ENCODE measurements at places on chromosomes 16 and 17. TPM values are rescaled to one million over a fixed set of nuclear protein-coding genes. Genes with fewer than 3 reads are reported as not detected.

Gene CTRB1
- total RNA-seq, result not detected

Gene KREMEN2
- total RNA-seq, result not detected

Gene MLST8
- 26.4 TPM for total RNA-seq

Gene HEATR9
- total RNA-seq, result not detected

- no peak for DNase-seq
These were observed 7.0 kb downstream of the TMIGD1 start for GRCh38 chr17:30326809-30327208.

- no peak for DNase-seq
These were observed 16.6 kb downstream of the TUBD1 start for GRCh38 chr17:59876107-59876506.

DNA sequence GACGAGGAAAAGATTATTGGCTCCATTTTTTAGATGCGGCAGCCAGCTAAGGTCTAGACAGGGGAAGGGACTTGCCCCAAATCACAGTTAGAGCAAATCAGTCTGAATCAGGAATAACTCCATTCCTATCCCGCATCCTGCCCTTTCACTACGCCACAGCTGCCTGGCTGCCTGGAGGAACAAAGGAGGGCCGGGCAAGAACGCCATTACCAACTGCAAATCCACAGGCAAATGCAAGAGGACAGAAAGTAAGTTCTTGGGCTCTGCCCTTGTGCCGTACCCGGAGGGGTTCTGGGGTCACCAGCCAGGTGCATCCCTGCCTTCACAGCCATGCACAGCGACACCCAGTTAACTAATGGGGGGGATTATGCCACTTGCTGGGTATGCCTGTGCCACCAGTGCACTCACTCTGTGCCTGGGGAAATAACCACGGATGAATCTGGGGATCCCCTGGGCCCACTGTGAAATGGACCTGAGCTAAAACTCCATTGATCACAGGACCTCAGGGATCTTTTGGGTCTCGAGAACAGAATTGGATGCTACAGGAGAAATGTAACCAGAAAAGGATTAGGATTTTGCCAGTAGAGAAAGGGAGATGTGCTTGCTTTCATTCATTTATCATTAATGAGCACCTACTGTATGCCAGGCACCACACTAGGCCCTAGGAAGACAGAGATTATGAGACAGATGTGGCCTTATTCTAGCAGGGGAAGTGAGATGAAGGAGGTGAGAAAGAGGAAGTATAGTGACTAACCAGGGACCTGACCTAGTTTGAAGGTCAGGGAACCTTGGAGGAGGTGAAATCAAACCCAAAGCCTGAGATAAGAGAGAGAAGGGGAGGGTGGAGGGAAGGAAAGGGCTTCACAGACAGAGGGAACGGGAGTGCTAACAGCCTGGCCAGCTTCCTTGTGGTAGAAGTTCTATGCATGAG, 17.7 kb downstream of the BCL7C start:
- no peak for DNase-seq

- no peak for DNase-seq
These were observed 17.2 kb downstream of the RSL1D1 start for GRCh38 chr16:11833951-11834695.

- DNase-seq, result peak; percentile 67
These were observed 46.1 kb downstream of the CHCT1 start for GRCh38 chr17:60468371-60468770.

- DNase-seq, result no peak
These were observed 1.1 kb upstream of the PKD1L3 start for GRCh38 chr16:72001180-72001874.

All from pulmonary artery endothelial cell (primary cell).